ENCODE measurements at places on chromosomes 13 and 19.

GRCh38 chr13:113876346-113877148 lies 12.7 kb upstream of the GAS6 start:
- no peak for DNase-seq

GRCh38 chr13:112815871-112816270 lies 126.0 kb downstream of the ATP11A start:
- no peak for DNase-seq

- no peak for DNase-seq
Measured at GRCh38 chr13:95903569-95903968, 149.6 kb downstream of the UGGT2 start.

GRCh38 chr13:26759907-26760831 lies at the start of gene GPR12:
Gene GPR12, minus strand, starts transcription at chr13:26760786. Its CDS starts 959 bp downstream, at chr13:26759827.
- no peak for DNase-seq

DNA sequence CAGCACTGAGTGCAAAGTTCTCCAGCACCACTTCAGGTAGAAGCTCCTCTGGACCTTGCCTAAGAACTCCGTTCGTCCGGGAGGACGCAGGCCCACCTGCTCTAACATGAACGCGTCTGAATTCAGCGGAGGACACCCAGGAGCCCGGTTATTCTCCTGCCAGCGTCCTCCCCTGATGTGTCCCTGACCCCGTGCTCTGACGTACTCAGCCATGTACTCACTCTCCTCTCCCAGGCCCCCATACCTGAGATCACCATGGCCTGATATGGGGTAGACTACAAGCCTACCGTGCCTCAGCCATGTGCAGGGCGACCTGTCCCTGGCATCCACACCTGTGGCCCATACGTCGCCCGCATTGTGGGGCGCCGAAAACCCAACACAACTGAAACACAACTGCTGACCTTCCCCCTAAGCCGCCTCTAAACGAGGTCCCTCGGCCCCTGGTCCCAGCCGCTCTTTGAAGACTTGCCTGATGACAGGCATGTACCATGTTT lies 744 bp upstream of the ZNF584 start:
- no peak for DNase-seq

GRCh38 chr13:93116809-93117208 lies 109.8 kb upstream of the GPC6 start:
- DNase-seq: no peak

DNA sequence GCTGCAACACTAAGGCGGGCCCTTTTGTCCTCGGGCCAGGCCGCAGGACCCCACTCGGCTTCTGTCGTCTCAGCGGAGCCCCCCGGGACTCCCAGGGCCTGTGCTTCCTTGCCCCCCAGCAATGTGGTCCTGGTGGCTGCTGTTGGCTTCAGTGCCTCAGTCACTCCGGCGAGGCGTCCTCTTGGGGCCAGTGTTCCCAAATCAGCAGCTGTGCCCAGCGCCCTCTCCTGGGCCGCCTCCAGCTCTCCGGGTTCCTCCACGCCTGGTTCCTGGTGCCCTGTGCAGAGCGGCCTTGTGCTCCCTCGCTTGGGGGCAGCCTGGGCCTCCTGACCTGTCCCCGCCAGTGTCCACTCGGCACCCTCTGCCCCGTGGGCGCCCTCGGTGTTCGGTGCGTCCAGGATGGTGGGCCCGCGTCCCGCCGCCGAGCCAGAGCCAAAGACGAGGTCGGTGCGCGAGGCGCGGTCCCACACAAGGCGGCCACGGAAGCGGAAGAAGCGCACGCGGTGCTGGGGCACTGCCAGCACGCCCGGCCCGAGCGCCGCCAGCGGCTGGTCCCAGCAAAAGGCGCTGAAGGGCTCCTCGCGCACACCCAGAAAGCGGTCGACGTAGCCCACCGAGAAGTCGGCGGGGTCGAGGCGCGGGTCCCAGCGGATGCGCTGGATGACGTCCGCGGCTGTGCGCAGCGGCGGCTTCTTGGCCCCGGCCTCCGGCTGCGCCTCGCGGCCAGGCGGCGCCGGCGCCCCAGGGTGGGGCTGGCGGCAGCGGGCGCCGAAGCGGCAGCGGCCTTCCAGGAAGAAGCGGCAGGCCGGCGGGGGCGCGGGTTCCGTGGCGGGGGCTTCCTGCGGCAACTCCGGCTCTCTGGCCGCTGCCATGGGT lies 685 bp downstream of the LENG9 start:
- no peak for DNase-seq

- no peak for DNase-seq
Measured at GRCh38 chr13:113546571-113547237, 37.8 kb upstream of the TFDP1 start.

DNA sequence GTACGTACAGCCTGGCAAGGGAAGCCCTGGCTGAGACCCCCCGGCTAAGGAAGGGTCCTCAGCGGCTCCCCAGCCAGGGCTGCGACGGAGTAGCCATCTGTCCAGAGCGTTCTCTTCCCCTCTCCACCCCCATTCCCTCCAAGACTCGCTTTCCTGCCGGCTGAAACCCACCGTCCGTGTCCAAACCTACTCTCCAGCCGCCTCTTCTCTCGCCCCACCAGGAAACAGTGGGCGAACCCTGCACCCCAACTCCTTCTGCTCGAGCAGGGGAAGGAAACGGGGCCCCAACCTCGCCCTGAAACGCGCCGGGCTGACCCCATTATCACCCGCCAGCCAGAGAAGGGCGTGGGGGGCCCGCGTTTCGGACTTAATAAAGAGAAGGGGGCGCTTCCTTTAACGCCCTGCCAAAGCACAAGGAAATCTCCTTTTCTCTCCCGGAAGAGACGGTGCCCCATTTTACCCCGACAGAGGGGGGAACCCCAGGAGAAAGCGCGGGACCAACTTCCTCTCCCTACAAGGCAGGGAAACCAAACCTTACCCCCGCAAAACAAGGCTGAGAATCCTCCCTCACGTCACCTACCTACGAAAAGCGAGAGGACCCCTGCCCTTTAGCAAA lies 2.5 kb downstream of the ZC3H4 start:
- DNase-seq: peak; percentile 19

DNA sequence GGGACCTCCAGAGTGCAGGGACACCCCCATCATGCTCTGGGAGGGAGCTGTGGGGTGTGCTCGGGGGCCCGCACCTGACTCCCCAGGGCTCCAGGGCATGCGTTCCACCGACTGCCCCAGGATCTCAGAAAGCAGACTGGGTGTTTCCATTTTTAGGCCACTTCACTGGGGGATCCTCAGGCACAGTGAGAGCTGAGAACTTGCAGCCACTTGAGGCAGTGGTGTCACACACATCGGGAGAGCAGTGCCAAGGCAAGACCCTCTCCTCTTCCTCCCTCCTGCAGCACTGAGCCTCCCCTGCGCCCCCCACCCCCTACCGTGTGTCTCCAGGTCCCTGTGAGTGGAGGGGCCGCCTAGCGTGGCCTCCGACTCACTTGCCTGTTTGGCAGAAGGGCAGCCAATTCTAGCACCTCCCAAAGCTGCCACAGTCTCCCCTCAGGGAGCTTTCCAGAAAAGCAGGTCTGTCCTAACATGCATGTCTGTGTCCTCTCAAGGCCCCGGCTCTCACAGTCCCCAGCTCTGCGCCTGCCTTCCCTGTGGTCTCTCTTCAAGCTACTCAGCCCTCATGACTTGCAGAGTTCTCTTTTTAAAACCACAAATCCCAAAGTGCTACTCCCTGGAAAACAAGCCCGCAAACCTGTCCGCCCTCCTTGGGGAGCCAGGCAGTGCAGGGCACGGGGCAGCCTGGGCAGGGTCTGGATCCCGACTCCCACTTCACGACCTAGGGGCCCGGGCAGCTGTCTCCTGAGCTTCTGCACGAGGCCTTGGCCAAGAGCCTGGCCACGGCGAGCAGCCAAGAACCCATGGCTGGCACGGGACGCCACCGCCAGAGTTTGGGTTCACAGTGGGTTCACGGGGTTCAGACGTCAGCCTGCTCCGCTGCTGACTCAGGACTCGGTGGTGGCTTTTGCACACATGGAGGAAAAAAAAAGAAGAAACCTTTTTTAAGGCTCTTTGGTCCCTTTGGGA lies 94.1 kb downstream of the STK24 start:
- DNase-seq: no peak

DNA sequence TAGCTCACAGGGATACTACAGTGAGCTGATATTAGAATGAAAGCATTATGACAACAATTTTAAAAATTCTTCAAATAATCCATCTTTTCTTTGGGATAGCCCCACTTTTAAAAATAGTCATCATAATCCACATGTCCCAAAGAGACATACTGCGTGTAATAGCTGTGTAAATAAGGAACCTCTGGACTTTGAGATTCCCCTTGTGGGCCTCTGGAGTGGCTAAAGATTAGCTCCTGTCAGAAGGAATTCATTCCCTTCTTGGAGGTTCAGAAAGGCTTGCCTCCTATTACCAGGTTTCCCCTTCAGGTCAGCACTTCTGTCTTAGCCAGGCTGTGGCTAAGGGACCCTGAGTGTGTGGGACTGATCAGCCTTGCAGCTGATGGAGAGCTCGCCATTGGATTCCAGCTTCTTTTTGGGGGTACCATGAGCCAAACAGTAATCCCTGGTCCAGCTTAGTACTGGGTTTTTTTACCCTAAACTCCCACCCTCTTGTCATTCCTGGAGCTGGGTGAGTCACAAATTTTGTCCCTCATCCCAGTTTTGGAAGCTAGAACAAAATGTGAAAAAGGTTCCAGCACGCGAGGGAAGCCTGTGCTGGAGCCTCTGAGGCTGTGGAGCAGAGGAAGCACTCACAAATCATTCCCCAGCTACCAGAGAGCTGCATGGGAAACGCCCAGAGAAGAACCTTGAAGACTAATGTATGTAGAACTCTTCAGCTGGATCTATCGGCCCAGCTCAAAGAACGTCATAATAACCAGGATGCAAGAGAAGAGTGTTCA lies 96.7 kb downstream of the RNASEH2B start:
- DNase-seq: no peak

DNA sequence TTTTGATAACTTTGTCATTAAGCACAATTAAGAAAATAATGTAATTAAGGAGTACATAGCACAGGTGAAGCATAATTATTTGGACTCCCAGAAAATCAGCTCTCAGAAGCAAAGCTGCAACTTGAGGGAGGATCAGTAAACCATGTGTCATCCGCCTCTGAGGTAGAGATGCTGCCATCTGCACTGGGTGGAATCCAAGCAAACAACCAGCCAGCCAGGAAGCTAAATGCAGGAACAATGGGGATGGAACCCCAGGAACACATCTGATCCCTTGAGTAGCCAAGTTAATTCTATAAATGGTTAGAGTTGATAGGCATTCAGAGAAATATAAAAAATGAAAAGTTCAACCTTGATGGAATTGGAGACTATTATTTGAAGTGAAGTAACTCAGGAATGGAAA lies 520.2 kb downstream of the RFC3 start:
- DNase-seq: no peak

DNA sequence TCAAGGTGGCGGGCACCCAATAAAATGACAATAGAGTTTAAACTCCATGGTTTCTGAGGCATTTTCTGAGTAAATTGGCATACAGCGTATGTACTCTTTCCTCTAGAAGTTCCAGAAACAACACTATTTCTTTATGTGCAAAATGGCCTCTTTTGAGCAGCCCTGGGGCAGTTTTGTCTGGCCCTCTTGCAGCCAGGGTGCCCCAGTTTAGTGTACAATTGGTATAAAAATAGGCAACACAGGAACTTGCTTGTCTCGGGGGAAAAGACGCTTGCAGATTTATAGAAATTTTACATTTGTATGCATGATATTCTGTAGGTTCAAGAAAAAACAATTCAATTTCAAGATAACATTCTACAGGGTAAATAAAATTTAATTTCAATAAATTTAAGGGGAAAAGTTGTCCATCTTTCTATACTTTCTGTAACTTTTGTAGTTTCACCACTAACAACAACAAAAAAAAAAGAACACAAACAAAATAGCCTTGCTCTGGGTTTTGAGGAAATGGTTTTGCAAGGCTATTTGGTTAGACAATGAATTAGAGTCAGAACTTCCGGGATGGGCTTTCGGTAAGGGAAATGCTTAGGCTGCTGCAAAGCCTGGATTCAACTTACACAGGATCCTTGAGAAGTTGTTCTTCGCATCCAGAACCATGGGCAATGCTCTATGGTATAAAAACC lies 45.3 kb downstream of the LRCH1 start:
- DNase-seq: no peak

GRCh38 chr13:49653478-49653877 lies 25.2 kb downstream of the ARL11 start:
- DNase-seq: no peak

- DNase-seq: no peak
Measured at GRCh38 chr19:1873524-1874473, 10.4 kb upstream of the KLF16 start.

DNA sequence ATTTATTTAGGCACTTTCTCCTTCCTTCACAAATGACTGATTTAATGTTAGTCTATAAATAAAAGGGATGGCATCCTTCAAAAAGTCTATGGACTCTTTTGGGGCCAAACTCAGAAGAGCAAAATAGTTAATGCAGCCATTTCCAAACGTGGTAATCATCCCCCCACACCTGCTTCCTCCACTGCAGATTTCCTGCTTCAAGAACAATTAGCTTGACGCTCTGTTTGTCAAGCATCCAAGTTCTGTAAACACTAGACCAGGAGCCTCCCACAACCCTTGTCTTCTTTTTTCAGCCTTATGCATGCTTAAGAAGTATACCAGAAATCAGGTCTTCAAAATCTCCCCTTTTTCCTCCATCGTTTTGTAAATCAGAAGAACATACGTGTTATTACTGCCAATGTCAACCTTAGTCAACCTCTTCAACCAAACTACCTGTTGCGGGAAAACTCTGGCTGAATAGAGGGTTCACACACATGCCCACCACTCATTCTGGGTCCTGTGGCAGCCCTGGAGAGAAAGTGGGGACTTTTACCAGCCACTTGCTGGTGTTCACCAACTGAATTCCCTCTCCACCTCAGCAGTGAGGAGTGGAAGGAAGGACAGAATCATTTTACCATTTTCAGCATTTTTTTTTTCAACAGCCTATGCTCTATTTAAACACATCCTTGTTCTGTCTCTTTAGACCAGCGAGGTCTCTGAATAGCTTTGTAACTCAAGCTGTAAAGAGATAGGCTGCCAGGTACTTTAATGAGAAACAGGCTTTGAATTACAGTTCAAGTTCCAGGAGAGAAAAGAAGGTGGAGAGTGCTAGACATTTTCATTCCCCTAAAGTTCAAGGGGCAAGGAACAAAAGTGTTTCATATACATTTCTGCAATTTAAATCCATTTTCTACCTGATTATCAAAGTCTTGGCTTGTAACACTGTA lies 39.1 kb downstream of the EFNB2 start:
- DNase-seq: no peak

DNA sequence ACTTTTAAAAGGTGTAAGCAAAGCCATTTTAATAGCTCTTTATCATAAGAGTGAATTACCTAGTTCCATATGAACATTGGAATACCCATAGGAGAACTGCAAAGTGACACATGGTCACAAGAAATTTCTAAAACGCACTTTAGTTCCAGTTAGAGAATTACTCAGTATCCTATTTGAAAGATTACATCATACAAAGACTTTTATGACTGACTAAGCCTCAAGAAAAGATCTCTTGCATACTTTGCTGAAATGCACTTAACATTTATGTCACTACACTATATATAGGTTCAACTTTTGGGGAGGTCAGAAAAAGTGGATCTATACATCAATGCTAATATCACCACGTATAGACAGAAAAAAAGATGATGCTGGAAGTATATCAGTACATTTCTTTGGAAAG lies 7.1 kb downstream of the PCDH9 start:
- DNase-seq: no peak
